ENCODE measurements at places on chromosomes 2 and 18.

DNA sequence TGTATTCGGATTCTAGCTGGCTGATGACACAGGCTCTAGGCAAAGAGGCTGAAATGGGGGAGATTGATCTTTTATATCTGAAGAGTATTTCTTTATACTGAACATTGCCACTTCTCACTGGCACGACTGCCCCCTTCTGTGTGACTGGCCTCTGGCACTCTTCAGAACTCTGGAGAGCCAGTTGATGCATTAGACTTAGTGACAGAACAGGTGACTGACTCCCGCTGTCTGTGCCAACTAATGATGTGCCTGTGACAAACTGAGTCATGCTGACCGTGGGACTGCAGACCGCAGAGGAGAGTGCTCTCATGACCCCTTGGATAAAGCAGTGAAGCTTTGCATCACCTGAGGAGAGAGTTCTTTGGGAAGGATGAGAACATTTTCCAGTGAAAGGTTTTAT, 14.4 kb downstream of the MGAT5 start:
- no peak for DNase-seq

DNA sequence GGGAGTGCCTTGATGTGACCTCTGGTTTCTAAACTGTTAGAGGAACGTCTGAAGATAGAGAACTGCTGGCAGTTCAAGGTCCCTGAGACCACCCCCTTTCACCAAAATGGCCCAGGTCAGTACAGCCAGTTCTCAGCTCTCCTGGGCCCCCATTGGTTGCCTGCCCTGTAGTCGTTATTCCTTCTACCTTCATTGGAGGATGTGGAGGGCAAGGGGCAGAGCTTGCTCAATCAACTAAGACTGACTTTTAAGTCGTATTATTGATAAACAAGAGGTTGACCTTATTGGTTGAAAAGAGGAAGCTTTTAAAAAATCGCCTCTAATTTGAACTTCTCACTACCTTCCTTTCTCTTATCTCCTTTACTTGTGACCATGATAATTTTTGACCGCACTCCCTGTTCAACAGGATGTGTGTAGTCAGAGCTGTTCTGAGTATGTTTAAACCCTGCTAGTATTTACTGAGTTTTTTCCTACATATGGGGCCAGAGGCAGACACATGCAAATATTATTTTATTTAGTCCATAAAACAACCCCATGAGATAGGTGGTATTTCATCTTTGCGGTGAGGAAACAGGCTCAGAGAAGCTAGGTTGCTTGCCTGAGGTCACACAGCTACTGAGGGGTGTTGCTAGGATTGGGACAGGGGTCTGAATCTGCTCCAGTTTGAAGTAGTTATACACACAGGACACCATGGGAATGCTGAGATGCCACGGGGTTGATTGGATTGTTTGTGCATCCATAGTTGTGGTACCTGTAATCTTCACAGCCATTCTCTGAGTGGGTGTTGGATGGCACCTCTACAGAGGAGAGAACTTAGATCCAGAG, 65.9 kb downstream of the TMEM247 start:
- DNase-seq, result no peak

GRCh38 chr2:183207110-183207509, 82.9 kb downstream of the NUP35 start:
- no peak for DNase-seq

DNA sequence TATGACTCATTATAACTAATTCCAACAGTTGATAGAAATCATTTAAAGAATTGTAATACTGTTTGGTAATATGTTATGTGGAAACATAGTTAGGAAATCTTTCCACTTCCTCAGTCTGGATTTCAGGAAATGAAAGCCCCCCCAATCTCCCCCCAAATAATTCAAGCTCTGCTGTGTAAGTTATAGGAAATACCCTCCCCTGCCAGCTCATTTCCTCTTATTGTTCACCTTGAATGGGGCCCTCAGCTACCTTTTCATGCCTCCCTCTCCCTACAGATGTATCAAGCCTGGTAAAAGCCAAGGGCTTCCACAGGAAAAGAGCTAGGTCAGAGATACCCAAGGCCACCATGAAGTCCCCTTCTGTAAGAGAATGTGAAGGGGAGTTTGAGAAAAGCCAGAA, 155.5 kb downstream of the CNTNAP5 start:
- DNase-seq, result no peak

DNA sequence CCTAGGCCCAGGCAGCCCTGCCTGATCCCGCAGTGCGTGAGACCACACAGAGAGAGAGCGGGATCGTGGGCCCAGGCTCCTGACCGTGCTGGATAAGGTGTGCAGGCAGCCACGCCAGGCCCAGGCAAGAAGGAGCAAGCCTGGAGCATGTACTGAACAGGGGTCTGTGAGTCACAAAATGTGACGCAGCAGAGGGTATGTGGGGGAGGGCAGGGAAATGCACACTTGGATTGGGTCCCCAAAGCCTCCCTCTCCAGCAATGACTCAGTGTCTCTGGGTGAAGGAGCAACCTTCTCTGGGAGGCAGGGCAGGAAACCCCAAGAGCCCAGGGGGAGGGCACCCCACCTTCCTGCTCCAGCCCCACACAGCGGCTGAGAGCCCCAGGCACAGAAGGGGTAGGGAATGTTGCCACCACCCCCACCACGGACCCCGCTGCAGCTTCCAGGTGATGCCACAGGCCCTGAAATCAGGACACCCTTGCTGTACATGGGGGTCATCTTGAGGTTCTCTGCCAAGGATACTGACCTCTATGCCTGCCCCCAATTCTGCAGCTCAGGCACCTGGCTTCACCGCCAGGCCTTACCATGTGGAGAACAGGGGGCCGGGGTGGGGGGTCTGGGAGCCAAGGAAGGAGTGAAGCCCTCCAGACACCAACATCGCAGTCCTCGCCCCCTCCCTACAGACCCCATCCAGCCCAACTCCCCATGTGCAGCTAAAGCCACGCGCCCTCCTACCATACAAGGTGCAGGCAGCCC, 1.3 kb upstream of the GPC1 start:
- no peak for DNase-seq

DNA sequence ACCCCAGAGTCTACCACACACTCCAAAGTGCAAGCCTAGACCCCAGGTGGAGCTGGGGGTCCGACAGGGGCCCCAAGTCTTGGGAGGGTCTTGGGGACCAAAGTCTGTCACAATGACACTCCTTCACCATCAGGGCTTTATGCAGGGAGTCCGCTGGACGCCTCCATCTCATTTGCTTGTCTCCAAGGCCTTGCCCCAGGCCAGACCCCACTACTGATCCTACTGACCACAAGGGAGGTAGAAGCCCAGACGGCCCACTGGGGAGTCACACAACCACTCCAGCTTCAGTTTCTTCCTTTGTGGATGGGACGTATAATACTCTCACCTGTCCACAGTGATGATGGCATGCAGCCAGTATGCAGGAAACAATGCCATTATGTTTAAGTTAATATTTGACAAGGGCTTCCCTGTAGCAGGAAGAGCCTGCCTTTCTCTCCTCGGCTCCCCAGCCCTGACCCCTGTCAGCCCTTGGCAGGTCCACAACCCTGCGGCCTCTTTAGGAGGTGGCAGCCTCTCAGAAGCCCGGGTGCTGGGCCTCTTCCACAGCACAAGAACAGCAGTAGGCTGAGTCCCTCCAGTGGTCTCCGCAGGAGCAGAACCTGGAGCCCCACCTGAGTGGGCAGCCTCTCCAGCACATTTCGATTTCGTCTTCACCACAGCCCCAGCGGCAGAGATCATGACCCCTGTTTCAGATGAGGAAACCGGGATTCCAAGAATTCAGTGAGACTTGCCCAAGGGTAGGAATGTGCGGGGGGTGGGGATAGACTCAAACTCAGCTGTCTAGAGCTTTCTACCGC, 6.5 kb downstream of the BIN1 start:
- DNase-seq, result no peak

DNA sequence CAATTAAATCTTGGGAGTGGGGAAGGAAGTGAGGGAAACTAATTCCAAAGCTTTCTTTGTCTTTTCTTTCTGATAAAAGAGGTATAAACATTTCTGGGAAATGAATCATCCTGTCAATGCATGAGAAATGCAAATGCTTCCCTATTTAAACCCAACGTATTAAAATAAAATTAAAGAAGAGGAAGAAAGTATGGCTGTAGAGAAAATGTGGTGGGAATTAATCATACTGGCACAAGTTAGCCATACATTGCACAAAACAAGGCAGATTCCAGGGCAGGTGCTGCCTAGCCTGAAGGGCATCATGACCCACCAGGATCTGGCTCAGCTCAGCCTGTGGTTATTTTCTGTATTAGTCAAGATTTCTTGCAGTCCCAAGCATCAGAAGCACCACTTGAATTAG, 338.0 kb downstream of the NYAP2 start:
- no peak for DNase-seq

- no peak for DNase-seq
These were observed 13.8 kb downstream of the GRHL1 start for GRCh38 chr2:9965119-9965822.

GRCh38 chr18:63162271-63163014, 157.1 kb downstream of the BCL2 start:
- peak; percentile 31 for DNase-seq

DNA sequence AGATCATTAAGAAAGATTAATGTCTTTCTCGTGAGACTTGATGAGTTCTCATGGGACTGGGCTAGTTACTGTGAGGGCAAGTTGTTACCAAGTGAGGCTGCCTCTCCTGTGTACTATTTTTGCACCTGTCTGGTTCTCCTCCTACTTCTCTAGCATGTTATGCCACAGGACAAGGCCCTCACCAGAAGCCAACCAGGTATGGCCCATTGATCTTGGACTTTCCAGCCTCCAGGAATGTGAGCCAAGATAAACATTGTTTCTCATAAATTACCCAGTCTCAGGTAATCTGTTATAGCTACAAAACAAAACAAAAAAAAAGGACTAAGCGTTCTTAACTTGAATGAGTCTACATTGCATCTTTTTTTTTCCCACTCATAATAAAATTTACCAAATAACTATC, 184.1 kb downstream of the CDH7 start:
- no peak for DNase-seq

GRCh38 chr2:206125901-206126300, 33.3 kb downstream of the NDUFS1 start:
- no peak for DNase-seq

DNA sequence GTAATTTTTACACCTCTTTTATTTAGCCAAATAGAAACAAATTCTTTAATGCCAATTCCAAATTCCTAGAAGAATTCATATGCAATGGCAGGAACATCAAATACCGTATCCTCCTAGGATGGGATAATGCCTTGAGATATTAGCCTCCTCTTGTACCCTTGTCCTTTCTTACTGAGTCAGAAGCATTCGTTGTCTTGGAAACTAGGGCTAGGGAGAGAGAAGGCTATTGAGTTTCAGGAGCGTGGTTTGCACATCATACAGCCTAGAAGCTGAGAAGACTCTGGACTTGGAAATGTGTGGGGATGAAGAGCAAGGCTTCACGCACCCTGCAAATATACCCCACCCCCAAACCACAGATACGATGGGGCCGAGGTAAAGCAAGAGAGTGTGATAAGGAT, 300.7 kb downstream of the SP3 start:
- DNase-seq, result no peak
